Stimulated activated CD8-positive, alpha-beta memory T cell treated with anti-CD3 and anti-CD28 coated beads, Interleukin-2, amount 100 ng/mL, for 48 hours (primary cell): ENCODE measurements at places on chromosomes 13 and 19.

DNA sequence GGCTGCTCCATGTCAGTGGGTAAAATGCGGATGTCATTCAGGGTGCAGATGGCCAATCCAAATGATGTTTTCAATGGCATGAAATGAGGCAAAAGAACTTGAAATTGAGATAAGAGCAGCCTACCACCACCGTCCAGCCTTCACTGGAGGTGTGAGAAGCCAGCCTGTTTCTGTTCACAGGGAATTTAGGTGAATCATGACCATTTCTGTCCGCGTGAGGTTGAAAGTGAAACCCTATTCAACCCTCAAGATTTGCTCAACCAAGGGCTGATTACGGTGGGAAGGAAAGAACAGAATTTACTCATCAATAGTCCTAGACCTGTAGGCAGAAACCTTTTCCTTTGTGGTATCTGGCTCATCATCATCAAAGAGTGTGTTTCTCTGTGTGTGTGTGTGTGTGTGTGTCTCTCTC is 370.7 kb downstream of the COG6 start:
- peak; percentile 41 for DNase-seq

DNA sequence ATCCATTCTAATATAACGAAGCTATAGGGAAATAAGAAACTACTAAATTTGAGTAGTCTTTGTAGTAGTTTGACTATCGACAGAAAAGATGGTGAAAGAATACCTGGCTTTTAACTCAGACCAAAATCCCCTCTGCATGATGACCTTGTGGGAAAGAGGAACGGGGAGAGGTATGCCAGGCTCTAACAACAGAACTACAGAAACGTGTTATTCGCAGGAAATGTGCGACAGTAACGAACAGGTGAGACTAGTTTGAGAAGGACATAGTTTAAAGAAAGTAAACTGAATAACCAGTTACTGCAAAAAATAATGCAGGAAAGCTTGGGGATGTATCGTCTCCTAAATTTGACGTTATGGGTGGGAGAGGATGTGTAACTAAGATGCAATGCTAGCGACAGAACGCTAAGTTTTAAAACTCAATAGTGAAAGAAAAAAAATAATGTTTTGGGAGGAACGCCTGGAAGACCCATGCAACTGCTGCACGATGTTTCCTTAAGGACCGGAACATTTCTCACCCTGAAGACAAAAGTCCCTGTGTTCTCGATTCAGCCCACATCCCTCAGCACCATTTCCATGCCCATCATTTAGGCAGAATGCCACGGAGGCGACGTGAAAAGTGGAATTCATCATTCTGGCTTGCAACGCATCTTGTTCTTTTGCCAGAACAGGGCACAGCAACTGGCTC is 1.6 kb upstream of the RAP2A start:
- DNase-seq = no peak

- DNase-seq = peak; percentile 32
Observed at GRCh38 chr19:13621413-13621812, 115.1 kb upstream of the CACNA1A start.

DNA sequence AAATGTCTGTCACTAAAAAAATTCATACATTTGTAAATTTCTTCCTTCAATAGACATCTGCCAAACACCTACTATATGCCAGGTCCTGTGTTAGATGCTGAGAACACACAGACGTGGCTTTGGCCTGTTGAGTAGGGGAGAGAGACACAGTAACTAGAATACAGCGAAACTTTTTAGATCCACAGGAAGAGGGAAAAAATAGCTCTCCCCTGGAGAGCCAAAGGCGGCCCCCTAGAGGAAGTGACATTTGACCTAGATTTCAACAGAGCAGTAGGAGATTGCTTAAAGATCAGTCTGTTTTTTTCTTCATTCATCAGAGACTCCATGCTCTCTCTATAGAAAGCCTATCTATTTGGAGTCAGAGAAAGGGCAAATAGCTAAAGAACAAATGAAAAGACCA is 11.3 kb downstream of the LCP1 start:
- no peak for DNase-seq

GRCh38 chr19:29277102-29277501 is 64.2 kb upstream of the UQCRFS1 start:
- DNase-seq = peak; percentile 21
